ENCODE measurements at places on chromosomes 1 and 21.

DNA sequence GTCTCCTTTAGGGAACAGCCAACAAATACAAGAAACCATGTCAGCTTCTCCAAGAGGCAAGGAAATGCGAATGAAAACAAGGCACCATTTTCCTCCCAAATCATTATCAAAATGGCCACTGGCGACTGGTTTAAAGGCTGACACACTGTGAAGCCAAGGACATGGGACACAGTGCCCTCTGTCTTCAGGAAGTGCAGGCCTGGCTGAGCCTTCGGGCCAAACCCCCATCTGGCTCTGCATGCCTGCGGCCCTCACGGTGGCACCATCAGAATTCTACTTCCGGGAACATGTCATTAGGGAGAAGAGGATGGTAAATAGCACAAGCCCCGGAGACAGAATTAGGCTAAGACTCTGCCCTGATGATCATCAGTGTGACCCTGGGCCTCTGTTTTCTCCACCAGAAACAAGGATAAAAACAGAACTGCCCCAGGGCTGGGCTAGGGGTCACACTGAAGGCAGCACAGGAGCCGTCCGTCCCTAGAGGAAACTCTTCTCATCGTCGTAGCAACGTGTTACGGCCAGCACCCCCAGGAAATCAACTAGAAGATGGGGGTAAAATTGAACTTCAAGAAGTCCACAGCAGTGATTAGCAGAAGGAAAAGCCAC is 103.5 kb downstream of the NPHP4 start:
- DNase-seq = no peak

GRCh38 chr1:94608142-94608851 is 66.7 kb upstream of the F3 start:
- DNase-seq = no peak

DNA sequence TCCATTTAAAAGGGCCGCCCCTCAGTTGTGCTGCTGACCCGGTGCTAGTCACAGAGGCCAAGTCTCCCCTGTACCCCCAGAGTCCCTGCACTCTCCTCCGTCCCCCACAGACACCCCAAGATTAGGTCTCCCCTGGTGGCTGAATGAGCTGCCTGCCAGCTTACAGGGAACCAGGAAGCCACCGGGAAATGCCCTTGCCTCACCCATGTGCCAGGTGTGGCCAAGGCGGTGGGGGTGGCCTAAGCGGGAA is 32.7 kb downstream of the HSPG2 start:
- DNase-seq = no peak

DNA sequence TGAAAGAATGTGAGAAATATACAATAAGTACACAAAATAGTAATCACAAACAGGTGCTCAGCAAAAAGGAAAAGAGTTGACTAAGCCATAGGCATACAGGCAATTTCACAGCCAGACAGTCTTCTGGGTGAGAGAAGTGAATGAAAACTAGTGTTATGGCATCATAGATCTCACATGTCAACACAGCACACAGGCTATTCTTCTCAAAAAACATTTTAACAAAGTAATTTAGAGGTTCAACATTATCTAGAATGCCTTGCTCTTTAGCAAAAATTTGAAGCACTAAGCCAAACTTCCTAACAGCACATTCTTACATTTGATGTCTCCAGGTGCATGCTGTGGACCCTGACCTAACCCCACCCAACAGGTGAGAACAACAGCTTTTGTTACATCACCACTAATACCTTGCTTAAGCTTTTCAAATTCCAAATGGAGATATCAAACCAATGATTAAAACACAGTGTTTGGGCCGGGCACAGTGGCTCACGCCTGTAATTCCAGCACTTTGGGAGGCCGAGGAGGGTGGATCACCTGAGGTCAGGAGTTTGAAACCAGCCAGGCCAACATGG is 30.5 kb downstream of the OTUD7B start:
- DNase-seq = no peak

DNA sequence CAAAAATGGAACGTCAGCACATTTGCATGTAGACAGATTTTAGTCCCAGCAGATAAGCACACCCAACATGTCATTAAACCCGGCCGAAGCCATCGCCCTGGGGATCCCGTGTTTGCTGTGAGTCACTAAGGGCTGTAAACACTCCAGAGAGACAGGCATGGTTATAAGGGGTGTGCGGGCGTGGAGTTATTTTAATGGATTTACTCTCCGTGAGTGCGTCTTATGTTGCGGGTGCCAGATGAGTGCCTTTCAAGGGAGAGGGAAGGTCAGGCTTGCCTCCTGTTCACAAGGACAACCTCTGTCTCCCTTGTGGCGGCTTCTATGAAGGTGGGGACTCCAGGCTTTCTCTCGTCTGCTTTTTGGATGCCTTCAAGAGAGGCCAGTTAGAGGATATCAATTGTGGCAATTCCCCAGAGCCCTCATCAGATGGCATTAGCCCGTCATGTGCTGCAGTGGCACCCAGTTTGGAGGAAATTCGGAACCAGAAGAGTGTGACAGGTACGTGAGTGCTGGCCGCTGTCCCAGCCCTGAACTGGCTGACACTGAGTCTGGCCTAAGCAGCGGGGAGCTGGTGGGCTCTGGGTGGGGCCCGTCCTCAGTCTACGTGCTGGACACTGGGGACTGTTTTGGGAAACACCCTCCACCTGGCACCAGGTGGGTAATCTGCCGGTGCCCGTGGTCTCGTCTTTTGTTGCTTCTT is 223.8 kb upstream of the TMEM51 start:
- no peak for DNase-seq

DNA sequence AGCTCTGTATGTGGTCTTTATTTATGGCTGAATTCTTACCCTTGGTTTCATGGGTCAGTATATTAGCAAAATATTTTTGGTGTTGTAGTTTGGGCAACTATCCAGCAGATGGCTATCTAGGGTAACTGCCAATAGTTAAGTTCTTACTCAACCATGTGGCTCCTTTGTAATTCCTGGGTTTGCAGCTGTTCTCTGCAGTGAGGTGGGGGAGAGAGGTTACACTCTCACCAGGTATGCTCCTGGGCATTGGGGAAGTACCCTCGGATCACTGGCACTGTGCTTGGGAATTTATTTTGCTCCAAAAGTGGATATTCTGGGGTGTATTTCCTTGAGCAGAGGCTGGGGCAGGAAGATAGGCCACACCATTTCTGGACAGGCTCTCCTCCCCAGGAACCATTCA is 436.7 kb upstream of the TMPRSS15 start:
- DNase-seq = peak; percentile 73

DNA sequence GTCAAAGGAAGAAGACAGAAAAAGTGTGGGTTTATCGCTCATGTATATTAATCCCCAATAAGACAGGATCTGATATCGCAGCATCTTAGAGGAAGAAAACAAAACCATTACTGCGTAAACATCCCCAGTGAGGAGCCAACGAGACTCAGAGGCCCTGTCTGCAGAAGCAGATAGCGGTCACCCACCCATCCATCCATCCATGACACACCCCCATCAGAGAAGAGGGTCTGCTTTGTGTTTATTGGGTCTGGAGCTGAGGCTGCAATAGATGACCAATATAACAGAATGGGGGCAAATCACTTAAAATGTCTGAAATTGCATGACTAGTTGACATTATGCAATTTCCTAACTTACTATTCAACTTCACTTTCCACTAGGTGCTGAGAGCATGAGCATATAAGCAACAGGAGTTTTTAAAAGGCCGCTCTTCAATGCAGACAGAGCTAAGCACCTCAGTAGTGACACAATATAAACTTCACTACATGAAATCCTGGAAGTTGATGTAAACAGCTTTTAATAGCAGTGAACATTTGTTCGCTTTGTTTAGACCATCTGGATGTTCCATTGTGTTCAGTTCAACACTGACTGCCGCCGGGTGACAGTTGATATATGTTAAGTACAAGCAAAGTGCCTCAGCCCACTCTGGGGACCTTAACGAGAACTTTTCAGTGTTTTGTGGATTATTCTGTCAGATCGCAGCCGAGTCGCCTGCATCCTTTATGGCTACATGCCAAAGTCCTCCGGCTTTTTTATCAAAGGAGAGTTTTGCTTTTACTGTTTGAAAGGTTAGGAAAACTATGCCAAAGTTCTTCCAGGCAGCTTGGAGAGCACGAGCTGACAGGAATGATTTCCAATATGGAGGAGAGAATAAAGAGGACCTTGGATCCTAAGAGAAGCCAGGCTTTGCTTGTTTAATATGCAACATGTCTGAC is 167.5 kb downstream of the ZNF281 start:
- DNase-seq = no peak

- DNase-seq = no peak
These were observed 153.5 kb downstream of the PLXNA2 start for GRCh38 chr1:208090388-208091301.

DNA sequence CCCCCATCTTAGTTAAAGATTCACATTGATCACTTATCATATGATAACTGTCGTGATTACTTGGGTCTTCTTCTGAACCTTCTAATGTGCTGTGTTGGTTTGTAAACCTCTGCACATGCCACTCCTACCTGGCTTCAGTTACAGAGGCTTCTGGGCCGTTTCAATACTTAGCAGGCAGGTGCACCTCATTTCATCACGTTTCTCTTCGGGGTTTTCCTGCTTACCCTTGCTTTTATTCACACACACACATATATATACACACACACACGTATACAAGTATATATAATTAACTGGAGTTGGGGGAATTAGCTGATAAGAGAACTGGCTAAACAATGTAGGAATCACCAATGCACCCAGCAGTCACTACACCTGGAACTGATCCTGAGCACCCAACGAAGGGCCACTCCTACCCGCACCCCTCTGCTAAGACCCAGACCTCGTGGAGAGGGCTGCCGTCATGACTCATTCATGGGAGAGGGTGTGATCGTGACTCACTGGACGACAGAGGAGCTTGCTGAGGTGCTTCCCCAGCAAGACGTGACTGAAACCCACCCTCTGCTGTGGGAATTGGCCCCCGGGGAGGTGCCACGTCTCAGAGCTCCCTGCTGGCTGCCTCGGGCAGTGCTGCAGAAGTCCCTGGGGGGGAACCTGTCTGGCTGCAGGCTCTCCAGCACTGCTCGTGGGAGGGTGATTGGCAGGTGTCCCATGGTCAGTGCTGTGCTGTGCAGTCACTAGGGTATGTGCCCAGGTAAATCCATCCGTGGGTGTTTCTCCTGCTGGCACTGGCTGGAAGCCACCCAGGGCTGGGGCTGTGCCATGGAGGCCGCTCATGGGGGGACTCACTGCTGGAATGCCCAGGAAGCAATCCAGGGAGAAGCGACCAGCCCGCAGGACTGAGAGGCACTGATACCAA is 166.6 kb downstream of the DYRK1A start:
- no peak for DNase-seq

- peak; percentile 64 for DNase-seq
These were observed 154.2 kb downstream of the ZP4 start for GRCh38 chr1:237736372-237737029.

DNA sequence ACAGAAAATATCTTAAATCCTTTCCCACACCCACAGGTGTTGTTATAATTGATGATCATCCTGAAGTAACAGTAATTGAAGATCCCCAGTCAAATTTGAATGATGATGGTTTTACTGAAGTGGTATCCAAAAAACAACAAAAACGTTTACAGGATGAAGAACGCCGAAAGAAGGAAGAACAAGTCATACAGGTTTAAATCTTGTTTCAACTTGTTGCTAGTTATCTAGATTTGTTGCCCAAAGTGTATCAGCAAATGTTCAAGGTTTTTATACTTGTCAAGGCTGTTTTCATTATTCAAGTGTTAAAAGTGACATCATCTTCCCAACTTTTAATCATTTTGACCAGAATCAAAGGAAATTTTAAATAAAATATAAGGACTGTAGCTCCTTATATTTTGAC is 64.7 kb downstream of the PRRC2C start:
- no peak for DNase-seq

GRCh38 chr1:150841626-150842025 is 33.6 kb upstream of the CTSK start:
- DNase-seq = no peak

DNA sequence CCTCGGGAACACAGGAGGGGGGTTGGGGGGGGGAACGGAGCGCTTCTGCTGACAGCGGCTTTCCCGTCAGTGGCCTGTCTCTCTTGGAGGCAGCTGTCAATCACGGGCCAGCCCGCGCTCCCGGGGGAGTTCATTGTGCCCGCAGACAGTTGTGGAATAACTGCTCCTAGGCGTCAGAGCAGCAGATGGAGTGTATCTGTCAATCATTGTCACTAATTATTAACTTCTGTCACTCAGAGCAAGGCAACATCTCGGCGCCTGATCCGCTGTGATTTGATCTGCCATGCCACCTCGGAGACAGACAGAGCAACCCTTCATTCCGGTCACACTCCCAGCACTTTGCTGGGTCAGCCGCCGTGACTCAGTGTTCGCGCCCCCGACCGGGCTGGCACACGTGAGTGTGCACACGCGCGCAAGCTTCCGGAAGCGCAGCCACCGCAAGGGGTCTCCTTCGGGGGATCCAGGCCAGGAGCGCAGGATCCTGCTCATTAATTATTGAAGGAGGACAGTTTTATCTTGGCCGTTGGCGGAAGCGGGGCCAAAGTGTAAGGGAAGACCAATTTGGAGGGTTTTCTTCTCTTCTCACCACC is 75.8 kb downstream of the RRAGC start:
- no peak for DNase-seq

GRCh38 chr21:18161841-18162240 is 82.8 kb upstream of the CHODL start:
- DNase-seq = no peak

DNA sequence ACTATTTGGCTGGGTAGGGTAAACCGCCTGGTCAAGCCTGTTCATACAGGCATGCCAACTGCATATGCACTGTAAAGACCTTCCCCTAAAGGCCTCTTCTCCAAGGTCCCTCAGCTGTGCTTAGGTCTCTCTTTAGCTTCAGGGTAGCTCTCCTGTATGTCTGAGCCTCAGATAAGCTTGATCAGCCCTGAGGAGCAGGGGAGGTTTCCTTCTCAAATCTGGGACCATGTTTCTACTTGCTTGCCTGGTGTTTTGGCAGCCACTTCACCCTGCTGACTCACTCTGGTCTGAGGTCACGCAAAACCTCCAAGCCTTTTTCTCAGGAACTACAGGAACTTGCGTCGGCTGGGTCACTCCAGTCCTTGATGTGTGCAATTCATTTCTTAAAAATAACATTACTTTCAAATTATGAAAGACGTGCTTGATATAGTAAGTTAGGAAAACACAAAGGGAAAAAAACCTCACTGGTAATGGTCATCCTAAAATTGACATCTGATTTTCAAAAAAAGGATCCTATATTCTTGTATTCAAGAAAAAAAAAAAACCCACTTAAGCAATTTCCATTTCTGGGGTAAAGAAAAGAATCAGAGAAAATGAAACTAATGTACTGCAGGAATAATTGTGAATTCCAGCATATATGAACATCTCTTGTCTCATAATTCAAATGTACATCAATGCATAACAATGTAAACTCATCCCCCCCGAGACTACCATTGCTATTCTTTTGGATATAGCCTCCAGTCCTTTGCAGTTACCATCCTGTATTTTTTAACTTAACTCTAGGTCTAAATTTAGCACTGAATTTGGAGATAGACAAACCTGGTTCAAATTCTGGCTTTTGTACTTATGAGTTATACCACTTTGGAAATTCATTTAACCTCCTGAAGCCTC is 24.8 kb upstream of the RNF19B start:
- no peak for DNase-seq

GRCh38 chr1:51044834-51045233 is 57.2 kb upstream of the C1orf185 start:
- DNase-seq = peak; percentile 48

GRCh38 chr1:109815809-109816174 is 52.1 kb upstream of the EPS8L3 start:
- DNase-seq = no peak
